Fibroblast of lung (primary cell): ENCODE measurements at places on chromosomes 3 and 15.

- peak; percentile 74 for DNase-seq
Observed at GRCh38 chr15:99105514-99106341, 848 bp downstream of the SYNM start.

GRCh38 chr15:50192926-50193620 lies 11.1 kb downstream of the SLC27A2 start:
- DNase-seq: no peak

GRCh38 chr3:180594631-180595558 lies 7.1 kb upstream of the TTC14 start:
- peak; percentile 55 for DNase-seq

DNA sequence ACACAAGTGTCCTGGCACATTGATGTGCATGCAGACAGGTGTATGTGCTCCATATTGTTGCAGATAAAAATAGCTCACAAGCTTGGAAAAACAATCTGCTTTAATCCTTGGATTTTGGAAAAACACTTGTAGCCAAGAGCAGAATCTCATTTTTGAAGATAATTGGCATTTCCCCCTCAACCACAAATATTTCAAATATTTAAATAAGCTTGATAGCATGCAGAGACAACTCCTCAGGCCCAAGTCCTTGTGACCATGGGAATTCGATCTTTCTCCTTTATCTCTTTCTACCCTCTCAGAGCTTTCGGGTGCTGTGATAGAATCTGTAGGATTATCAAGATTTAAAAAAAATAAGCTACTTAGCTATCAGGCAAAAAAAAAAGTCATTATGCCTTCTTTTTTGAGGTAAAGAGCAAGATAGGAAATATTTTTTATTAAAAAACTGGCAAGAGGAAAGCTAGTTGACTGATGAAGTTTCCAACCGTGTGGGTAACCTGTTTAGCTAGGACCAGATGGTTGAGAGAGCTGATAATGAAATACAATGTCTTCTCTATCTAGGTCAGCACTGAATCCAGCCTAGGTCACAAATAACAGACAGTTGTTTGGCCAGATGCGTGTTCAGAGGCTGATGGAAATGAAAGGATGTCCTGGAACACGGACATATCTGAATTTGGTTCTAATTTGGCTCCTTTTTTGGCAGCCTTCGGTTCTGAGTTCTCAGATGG lies 54.9 kb upstream of the SNRK start:
- DNase-seq: peak; percentile 8

GRCh38 chr3:110381992-110382391 lies 689.6 kb upstream of the NECTIN3 start:
- DNase-seq: no peak

- DNase-seq: no peak
Observed at GRCh38 chr3:158105710-158106253, 438 bp downstream of the SHOX2 start.

DNA sequence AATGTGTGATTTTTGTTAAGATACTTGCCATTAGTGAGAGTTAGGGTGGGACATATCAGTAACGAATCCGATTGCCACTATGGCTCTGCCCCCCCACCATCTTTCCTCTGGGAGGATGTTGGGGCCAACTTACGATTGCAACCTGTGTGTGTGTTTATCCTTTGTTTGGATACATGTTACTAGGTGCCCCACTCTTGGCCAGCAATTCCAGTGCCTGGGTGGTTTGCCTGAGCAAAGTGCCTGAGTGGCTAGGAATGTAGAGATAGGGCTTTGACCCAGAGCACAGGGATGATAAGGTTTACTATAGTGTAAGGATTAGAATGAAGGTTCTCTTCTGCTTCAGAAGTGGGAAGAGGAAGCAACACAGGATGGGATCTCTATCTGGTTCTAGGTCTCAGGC lies 231.8 kb downstream of the TP63 start:
- DNase-seq: no peak

DNA sequence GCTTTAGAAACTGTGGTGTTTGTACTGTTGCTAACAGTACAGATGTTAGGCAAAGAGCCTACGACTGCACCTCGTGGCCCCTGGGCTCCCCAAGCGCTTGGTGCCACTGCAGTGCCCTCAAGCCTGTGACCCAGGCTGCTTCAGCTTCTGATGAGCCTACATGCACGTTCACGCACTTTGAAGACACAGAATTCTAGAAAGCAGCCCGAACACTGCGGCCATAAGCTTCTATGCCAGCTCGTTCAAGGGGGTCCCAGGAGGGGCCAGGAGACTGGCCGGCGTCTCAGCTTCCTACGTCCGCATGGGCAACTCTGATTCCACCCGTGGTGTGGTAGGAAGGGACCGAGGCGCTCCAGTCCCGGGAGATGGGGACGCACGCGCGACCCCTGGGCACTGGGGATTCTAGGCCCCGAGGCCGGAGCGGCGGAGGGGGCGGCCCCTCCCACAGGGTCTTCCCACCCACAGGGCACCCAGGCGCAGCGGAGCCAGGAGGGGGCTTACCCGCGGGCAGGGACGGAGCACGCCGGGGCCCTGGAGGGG lies 653 bp downstream of the MYO5C start:
- no peak for DNase-seq

DNA sequence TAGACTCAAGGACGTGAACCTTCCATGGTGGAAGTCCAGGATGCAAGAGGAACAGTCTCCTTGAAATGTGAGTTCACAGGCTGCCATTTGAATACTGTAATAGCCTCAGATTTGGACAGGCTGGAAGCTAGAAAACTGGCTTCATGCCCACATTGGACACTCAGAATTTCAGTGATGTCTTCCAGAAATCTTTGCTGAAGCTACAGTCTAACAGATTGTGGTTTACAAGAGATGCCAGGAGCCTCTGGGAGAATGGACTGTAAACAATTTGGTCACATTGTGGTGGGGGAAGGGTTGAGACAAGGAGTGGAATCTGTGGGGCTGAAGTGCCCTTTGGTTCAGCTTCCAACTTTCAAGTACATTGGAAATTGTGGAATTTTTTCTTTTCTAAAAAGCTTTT lies 252.0 kb upstream of the PROK2 start:
- DNase-seq: peak; percentile 66

GRCh38 chr3:122973893-122974615 lies 53.5 kb downstream of the SEMA5B start:
- peak; percentile 22 for DNase-seq

- DNase-seq: no peak
Observed at GRCh38 chr15:67585681-67586080, 43.2 kb downstream of the MAP2K5 start.

DNA sequence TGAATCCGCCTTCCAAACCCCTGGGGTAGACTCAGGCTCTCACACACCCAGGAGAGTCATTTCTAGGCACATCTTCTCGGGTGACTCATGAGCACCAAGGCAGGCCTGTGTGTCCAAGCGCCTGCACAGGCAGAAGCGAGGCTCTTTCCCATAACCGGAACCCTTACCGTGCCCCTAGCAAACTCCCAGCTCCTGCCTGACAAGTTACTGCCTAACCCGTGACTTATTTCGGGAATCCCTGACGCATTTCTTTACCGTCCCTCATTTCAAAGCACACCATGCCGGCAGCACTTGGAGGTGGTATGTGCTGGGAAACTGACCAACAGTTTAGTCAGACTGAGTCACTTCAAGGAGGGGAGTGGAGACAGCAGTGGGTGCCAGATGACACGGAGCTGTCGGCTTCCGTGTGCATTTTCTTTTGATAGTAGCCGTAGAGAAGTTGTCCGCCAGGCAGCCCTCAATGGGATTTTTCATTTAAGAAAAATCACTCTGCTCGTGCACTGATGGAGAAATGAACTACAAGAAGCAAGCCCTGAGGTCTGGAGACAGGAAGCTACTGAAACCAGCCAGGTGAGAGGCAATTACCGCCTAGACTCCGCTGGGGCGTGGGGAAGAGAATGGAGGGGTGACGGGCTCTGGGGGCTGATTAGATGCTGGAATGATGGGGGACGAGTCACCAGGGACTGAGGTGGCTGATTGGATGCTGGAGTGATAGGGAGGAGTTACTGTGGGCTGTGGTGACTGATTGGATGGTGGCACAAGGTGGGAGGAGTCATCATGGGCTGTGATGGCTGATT lies 17.3 kb upstream of the HRH1 start:
- DNase-seq: peak; percentile 100

GRCh38 chr3:196754091-196754981 lies 14.7 kb downstream of the PAK2 start:
- no peak for DNase-seq

DNA sequence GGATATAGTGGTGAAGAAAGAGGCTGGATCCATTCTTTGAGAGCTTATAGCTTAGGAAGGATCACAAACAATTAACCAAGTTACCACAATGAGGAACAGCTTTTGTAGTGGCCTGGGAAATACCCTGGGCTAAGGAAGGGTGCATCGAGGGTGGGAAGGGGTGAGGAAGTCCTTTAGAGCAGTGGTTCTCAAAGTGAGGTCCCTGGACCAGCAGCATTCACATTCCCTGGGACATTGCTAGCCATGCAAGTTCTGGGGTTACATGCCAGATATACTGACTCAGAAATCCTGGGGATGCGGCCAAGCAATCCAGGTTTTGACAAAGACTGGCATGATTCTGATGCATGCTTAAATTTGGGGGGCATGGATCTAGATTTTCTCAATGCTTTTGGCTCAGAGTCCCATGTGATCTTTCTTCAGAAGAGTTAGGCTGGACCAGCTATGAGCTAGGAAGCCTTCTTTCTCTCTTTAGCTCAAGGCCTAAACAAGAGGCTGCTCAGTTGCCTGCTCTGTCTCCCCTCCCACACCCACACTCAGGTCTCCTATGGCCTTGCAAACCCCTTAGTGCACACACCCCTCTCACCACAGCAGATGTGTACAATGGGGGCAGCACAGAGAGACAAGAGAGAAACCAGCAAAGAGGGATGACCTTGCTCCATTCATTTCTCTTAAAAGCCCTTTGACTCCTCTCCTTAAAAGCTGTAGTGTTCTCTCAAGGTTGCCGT lies 1.8 kb upstream of the CCR1 start:
- peak; percentile 11 for DNase-seq

GRCh38 chr15:69451951-69452691 lies 497 bp upstream of the RPLP1 start:
- DNase-seq: peak; percentile 57

GRCh38 chr3:131394400-131394799 lies 12.8 kb downstream of the NUDT16 start:
- DNase-seq: no peak

- no peak for DNase-seq
Observed at GRCh38 chr3:187999821-188000220, 154.1 kb upstream of the LPP start.

- DNase-seq: no peak
Observed at GRCh38 chr3:189165092-189165612, 6.6 kb upstream of the TPRG1 start.

- no peak for DNase-seq
Observed at GRCh38 chr3:159948429-159949144, 40.0 kb upstream of the IL12A start.

GRCh38 chr3:128486205-128486628 lies 6.8 kb downstream of the GATA2 start:
- DNase-seq: no peak

- DNase-seq: no peak
Observed at GRCh38 chr15:91384189-91384730, 284.2 kb downstream of the SV2B start.

DNA sequence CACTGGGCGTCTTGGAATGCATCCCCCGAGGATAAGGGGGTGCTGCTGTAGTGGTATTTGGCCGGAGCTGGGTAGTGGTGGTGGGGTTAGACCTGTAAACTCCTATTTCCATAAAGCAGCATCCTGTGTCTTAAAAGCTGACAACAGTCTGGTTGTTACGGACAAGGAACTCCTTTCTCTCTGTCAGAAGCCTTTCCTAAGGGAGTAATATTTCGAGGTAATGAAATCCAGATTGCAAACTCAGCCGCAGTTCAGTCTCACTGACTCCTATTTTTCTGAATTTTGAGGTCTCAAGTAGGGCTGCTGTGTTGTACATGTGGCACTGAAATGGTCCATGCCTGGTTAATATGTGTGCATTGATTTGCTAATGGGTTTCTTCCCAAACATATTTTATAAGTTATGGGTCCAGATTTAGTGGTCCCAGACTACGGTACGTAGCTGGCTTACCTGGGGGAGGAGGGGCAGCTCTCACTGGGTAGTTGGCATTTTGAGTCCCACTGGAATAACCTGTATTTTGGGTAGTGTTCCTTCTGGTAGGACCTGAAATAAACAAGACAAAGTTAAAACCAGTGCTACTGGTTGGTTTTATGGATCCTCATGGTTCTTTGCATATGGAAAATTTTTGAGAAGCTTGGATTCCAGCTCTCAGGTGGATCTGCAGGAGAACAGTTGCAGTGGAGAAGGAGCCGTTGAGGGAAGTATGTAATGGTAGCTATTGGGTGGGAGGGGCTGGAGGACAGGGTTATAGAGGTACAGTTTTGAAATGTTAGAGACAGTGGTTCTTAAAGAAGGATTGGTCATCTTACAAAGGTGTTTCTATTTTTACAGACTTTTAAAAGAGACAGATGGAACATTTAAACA lies 48.6 kb upstream of the LDHAL6B start:
- DNase-seq: no peak

DNA sequence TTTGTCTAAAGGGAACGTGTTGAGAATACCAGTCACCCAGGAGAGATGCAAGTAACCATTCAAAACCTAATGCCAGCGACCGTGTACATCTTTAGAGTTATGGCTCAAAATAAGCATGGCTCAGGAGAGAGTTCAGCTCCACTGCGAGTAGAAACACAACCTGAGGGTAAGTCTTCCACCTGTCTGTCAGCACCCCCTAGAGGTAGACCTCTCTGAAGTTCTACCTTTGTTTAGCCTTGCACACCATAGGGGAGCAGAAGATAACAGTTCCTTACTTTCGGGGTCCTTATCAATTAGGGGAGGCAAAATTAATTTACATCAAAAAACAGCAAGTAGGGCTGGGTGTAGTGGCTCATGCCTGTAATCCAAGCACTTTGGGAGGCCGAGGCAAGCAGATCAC lies 124.4 kb downstream of the HCN4 start:
- DNase-seq: no peak

DNA sequence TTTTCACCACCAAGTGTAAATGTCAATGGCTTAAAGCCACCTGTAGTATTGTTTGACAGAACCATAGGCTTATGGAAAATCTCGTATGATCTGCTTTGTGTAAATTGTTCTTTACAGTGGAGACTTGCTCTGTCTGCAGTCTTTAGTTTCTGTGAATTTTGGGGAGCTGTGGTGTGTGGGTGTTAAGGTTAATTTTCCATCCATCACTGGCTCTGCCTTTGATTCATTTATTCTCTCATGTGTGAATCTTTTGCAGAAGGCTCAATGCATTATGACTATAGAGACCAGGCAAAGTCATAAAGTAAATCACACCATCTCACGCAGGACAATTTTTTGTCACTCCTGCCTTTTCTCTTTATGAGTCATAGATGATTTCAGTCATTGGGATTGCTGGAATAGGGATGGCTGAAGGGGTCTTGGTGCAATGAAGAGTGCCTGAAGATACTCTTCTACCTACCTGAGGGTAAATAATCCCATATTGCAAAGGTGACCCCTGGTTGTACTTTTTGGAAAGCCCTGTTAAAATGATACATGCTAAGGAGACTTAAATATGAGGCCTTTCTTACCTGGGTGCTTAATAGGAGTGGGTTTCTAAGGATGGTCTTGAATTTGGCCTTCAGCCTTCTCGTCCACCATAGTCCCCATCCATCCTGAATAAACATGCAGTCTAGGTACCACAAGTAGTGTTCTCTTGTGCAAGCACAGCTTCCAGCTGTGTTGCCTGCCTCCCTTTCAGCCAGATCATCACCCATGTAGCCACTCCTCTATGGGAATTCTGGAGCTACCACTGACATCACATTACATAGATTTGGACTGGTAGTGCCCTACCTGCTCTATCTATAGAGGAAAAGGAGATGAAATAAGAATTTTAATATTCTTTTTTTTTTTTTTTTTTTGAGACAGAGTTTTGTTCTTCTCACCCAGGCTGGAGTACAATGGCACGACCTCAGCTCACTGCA lies 14.3 kb downstream of the TGFBR2 start:
- no peak for DNase-seq
